Right forelimb (tissue), 1 donor: ENCODE measurements at places on chromosomes 11 and 22.

DNA sequence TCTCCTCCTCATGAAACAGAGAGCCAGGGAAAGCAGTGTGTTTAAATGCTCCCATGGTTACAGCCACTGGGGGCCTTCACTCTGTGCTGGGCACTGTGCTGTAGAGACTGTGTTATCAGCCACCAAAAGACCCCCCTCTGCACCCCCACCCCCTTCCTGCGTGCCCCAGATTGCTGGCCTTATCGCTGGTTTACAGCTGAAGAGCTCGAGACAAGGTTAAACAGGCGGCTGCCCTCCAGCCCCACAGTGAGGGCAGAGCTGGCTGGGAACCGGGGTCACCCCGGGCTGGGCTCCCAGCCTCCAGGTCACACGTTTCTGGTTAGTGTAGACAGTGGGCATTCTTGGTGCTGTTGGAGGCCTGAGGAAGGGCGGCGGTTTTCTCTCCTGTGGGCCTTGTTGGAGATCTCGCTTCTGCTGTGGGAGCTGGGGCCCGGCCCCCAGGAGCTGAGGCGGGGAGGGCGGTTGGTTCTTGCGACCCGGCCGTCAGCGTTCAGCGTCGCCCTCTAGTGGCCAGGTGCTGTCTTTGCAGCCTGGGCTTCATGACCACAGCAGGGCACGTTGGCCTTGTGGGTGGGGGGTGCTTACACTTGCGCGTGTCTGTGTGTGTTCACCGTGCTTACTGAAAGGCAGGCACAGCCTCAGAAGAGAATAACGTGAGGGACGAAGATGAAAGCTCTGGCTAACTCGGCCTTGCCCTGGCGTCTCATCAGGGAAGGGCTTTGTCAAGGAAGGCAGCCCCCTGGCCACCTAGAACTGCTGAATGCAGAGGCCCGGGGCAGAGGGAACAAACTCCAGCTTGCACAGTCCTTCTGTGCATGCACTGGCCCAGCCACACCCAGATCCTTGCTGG, 40.8 kb downstream of the TBC1D22A start:
- no peak for DNase-seq

- peak; percentile 60 for DNase-seq
These were observed 44.9 kb upstream of the FADD start for GRCh38 chr11:70158201-70158600.

DNA sequence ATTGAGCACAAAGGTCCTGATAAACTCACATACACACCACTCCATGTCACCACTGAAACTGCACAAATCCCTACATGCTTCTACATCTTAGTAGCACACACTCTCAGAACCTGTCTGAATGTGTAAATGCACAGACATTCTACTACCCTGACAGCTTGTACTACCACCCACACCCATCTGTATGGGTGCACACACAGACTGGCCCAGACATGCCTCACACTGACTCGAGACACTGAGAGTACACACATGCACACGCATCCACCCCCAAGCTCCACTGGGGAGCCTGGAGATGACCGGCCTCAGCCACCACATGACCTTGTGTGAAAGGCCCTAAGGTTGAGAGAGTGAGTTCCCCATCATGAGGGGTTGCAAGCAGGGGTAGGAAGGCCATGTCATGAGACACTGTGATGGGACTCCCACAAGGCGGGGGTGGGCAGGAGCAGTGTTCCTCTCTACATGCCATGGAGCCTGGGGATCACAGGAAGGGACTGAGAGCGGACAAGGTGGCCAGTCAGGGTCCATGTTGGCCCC, 28.1 kb downstream of the ARAP1 start:
- DNase-seq = no peak

DNA sequence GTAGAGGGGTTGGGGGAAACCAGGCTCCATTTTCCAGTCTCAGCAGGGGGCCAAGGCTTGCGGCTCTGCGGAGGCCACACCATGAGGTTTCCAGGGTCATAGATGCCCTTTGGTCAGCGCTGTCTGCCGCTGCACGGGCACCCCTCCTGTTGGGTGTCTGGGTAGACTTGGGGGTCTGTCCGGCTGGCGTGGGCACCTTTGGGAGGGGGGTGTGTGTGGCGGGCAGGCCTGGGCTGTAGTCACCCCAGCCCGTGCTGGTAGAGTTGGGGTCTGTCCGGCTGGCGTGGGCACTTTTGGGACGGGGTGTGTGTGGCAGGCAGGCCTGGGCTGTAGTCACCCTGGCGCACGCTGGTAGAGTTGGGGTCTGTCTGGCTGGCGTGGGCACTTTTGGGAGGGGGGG, 18.6 kb downstream of the LSP1 start:
- DNase-seq = no peak

- DNase-seq = no peak
These were observed 28.5 kb downstream of the ADORA2A start for GRCh38 chr22:24455751-24456426.

DNA sequence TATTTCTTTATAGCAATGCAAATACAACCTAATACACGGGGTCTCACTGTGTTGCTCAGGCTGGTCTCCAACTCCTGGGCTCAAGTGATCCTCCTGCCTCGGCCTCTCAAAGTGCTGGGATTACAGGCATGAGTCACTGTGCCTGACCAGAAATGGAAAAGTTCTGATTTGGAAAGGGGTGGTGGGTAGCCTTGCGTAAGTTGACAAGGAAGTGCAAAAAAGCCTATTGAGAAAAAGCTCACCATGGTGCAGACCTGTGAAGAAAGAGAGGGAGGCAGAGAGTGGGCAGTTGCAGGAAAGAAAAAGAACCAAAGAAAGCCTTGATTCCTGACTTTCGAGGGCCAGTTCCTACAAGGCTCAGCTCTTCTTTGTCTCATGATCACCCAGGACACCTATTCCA, 27.1 kb downstream of the AGBL2 start:
- no peak for DNase-seq

- no peak for DNase-seq
These were observed 114.4 kb downstream of the MRTFA start for GRCh38 chr22:40522141-40522540.

DNA sequence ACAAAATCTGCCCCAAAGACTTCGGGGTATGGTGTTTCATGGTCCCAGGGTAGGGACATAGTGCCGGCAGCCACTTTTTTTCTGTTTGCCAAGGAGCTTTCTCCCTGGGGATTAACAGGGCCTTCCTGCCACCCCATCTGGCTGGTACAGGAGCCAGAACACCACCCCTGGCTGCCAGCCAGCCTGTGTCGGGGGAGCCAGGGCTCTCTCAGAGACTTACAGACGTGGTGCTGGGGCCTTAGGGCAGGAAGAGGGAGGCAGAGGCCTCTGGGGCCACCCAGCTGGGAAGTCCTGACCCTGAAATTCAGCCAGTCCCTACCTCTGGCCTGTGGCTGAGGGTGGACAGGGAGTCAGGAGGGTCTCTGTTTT, 52.4 kb upstream of the CDON start:
- no peak for DNase-seq

- DNase-seq = no peak
These were observed 5.5 kb upstream of the PHLDA2 start for GRCh38 chr11:2934611-2935239.

- no peak for DNase-seq
These were observed 3.6 kb upstream of the TBC1D22A start for GRCh38 chr22:46758867-46759290.

- DNase-seq = no peak
These were observed 11.5 kb downstream of the CTTN start for GRCh38 chr11:70409871-70410270.

DNA sequence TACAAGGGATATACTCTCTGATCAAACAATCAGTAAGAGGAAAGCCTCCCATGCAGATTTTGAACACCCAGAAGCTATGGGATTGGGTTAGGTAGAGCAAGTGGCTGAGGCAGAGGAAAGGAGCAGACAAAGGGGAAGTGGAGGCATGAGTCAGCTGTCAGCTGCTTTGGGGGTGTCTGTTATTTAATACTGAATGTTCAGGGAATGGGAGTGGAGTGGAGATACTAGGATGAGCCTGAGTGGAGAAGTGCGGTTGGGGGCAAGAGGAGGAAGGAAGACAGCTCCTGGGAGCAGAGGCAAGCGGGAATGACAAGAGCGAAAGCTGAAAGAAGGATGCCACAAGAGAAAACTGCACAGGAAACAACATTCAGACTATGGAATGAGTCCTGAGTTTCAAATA, 22.7 kb upstream of the TMPRSS5 start:
- DNase-seq = no peak

- no peak for DNase-seq
These were observed 8.3 kb upstream of the KRTAP5-7 start for GRCh38 chr11:71518506-71519471.

- DNase-seq = no peak
These were observed 80.1 kb upstream of the CD44 start for GRCh38 chr11:35058669-35059434.

DNA sequence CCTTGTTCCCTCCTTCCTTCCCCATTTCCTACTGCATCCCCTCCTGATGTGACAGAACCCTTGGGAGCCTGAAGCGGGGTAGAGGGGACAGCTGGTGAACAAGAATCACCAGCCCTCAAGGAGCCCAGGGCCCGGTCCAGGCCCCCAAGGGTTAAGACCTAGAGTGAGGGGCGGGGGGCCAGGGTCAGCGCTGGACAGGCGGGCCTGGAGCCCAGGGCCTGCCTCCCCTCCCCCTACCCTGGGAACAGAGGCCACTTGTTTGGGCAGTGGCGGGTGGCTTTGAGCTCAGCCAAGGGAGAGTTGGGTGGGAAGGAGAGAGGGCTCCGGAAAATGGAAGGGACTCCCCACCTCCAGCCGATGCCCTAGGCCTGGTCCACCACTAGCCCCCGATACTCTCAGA, 2.1 kb downstream of the ARAP1 start:
- no peak for DNase-seq

- DNase-seq = no peak
These were observed 67.7 kb downstream of the BCL2L13 start for GRCh38 chr22:17705951-17706900.

- DNase-seq = peak; percentile 13
These were observed 119.3 kb upstream of the SERPIND1 start for GRCh38 chr22:20654343-20655208.

DNA sequence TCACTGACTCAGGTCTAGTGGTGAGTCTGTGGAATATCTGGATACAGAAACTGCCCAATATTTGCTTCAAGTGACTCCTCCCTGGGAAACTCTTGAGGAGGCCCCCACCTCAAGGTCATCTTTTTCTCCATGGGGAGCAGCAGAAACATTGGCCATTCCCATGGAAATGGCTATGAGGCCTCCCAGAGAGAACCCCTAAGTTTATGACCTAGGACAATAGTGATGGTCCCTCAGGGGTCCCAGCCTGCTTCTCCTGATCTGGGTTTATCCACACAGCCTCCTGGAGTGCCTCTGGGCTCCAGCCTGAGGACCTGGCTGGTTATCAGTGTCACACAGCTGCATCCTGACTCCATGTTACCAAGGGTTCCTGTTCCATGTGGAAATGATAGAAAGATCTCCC, 131.2 kb downstream of the ZNF280B start:
- DNase-seq = no peak

DNA sequence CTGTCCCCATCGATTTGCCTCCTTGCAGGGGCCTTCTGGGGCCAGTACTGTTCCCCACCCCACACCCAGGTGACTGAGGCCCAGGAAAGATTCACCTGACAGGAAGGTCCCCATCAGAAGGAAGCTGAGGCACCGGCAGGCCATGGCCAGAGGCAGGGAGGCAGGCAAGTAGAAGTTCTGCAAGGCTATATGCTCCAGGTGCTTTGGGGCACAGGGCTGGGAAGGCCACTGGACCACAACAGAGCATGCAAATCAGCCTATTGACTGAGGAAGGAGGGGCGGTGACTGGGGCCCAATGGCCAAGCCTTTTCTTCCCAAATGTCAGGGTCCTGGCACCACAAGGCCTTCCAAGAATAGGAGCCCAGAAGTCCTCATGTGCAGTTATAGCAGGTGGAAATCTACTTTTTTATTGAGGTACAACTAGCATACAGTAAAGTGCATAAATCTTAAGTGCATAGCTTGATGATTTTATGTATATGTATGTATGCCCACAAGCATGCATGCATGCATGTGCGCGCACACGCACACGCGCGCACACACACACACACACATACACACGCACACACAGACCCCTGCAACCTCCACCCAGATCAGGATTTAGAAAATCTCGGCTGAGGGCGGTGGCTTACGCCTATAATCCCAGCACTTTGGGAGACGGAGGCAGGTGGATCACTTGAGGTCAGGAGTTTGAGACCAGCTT, at the start of gene VPREB3:
TSS of gene VPREB3 (minus strand) at position 206 of the 700 bp plus-strand sequence. CDS start at position 144, 62 bp downstream.
- no peak for DNase-seq

GRCh38 chr11:30984827-30985226, 384.7 kb downstream of the DCDC1 start:
- DNase-seq = no peak

- peak; percentile 17 for DNase-seq
These were observed 18.5 kb downstream of the COMMD9 start for GRCh38 chr11:36270701-36271100.

DNA sequence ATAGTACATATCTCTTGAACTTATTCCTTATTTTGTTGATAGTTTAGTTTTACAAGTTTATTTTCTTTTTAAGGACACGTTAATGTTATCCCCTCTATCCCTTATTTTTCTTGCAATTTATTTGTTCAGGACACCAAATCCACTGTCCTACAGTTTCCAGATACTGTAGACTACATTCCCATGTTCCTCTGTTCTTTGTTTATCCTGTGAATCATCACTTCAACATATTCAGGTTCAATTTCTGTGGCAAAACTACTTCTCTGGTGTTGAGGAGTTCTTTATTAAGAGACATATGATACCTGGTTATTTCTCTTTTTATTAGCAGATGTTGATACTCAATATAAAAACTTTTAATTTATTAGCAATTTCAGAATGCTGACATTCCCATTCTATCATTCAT, 72.8 kb upstream of the CLNS1A start:
- DNase-seq = no peak

GRCh38 chr11:116600930-116601329, 171.9 kb downstream of the BUD13 start:
- no peak for DNase-seq

GRCh38 chr11:62559204-62559603, 12.6 kb upstream of the AHNAK start:
- no peak for DNase-seq
